ENCODE measurements at places on chromosomes 4 and X.

GRCh38 chrX:132375941-132376340 lies 112.9 kb downstream of the MBNL3 start:
- DNase-seq = no peak

GRCh38 chr4:152165846-152166245 lies 370.0 kb downstream of the FBXW7 start:
- DNase-seq = no peak

GRCh38 chrX:39897741-39898097 lies 200.0 kb downstream of the BCOR start:
- no peak for DNase-seq

DNA sequence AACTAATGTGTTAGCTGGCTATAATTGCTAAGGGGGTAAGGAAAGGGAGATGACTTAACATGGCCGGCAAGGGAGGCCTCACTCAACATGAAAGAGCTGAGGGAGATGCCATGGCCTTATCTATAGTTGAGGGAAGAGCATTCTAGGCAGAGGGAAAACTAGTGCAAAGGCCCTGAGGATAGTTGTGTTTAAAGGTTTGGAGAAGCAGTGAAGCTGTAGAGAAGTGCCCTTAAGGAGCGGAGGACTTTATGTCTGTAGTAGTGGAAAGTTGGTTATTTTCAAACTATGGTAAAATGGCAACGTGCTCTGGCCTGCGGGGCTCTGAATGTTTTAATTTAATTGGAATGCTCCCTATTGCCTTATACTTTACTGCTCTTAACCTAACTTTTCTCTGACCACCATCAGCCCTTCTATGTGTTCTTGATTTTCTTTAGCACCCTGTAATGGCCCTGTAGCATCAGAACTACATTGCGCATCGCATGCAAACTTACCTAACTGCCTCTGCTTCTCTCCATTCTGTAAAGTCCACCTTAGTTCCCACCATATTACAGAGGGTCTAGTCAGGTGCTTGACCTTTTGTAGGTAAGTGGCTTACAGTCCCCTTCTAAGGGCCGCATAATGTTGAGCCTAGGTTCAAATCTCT lies 35.8 kb downstream of the ERVMER34-1 start:
- no peak for DNase-seq

DNA sequence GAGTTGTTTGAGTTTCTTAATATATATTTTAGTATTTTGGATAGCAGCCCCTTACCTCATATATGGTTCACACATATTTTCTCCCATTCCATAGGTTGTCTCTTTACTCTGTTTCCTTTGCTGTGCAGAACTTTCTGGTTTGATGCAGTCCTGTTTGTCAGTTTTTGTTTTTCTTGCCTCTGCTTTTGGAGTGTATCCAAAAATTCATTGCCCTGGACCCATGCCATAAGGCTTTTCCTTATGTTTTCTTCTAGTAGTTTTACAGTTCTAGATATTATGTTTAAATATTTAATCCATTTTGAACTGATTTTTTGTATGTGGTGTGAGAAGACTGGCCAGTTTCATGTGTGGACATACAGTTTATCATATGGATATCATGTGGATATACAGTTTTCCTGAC lies 58.5 kb upstream of the NUDT6 start:
- DNase-seq = no peak

- DNase-seq = no peak
These were observed 12.9 kb upstream of the ADH4 start for GRCh38 chr4:99156992-99157391.

- no peak for DNase-seq
These were observed 479.5 kb upstream of the HS3ST1 start for GRCh38 chr4:11908205-11908604.

- DNase-seq = no peak
These were observed 57.2 kb downstream of the RUFY3 start for GRCh38 chr4:70778888-70779422.

All from fibroblast of skin of left quadriceps (primary cell).